Dorsolateral prefrontal cortex (tissue), 122 donors: ENCODE measurements at places on chromosomes 11 and 22.

DNA sequence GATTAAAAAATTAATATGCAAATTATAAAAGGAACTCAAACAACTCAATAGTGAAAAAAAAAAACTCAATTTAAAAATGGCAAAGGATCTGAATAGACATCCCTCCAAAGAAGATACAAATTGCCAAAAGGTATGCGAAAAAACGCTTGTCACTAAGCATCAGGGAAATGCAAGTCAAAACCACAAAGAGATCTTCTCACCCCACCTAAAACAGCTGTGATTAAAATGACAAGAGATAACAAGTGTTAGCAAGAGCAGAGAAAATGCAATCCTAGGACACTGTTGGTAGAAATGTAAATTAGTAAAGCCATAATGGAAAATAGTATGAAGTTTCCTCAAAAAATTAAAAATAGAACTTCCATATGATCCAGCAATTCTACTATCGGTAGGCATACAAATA is 166.3 kb upstream of the ZC3H12C start:
- DNase-seq: no peak

DNA sequence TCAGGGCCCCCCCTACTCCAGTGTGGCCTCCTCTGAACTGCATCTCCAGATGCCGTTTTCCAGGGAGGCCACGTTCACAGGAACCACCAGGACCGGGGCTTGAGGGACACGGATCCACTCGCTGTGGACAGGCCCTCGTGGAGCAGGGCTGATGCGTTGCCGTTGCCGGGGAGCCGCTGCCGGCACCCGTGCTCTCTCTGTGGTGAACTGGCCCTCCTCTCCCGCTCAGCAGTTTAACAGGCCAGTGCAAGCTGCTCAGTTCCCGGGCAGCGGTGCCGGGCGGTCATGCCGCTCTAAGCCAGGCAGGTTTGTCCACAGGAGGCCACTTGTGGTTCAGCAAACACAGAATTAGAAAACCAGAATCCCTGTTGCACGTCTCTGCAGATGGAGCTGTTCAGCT is 301.6 kb downstream of the TBC1D22A start:
- no peak for DNase-seq

- DNase-seq: no peak
Observed at GRCh38 chr22:23698673-23699235, 7.9 kb downstream of the RGL4 start.

DNA sequence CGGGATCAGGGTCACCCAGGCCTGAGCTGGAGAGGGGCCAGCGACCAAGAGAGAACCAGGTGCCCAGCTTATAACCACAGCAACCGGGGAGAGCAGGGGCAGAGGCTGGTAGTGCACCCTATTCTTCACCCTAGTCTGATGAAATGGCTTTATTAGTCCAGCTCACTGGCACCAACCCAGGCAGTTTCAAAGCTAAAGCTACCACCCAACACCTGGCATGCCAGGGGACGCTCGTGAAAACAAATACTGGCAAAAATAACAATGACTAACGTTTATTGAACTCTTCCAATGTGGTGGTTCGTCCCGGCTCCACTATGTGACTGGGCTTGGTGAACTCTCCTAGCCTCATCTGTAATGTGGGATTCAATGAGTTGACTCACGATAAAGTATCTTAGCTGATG is 30.6 kb downstream of the SCGB1A1 start:
- DNase-seq: no peak

DNA sequence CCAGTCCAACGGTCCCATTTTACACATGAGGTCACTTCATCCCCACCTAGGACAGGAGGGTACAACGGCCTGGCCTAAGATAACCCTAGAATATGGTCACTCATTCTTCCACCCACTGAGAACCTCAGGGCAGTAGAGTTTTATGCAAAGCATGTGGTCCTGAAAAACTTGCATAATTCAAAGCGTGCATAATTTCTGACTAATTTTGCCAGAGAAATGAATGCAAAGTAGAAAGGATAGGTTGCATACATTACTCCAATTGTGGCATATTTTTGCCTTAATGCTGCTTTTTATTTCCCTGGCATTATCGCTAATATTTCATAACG is 32.5 kb upstream of the SLC35C1 start:
- DNase-seq: no peak

DNA sequence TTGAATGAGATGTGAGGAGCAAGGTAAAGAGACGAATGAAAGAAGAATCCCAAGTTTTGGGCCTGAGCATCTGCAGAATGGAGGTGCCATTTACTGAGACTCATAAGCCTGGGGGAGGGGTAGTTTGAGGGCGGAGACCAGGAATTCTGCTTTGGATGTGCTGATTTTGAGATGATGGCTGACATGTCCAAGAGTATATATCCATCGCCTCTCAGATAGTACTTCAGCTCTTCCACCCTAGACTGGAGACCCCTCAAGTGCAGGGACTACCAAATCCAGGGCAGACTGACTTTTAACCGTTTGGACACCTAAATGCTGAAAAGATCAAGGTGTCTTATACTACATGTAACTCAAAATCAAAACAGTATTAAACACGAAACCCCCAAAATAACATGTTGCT is 1.3 kb upstream of the SDF2L1 start:
- no peak for DNase-seq

DNA sequence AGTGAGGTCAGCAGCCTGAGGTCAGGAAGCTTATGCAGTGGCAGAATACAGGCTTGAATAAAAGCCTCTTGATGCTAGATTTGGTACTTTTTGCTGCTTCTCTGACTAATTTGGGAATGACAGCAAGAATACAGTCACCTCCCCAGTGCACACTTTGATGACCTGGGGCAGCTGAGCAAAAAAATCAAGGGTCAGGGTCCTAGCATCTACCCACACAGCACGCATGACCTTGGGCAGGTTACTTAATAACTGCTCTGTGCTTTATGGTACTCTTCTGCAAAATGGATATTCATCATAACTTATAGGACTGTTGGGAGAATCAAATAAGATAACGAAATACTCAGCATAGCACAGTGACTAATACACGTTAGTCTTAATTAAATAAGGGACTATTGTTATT is 344.1 kb upstream of the SYN3 start:
- no peak for DNase-seq

DNA sequence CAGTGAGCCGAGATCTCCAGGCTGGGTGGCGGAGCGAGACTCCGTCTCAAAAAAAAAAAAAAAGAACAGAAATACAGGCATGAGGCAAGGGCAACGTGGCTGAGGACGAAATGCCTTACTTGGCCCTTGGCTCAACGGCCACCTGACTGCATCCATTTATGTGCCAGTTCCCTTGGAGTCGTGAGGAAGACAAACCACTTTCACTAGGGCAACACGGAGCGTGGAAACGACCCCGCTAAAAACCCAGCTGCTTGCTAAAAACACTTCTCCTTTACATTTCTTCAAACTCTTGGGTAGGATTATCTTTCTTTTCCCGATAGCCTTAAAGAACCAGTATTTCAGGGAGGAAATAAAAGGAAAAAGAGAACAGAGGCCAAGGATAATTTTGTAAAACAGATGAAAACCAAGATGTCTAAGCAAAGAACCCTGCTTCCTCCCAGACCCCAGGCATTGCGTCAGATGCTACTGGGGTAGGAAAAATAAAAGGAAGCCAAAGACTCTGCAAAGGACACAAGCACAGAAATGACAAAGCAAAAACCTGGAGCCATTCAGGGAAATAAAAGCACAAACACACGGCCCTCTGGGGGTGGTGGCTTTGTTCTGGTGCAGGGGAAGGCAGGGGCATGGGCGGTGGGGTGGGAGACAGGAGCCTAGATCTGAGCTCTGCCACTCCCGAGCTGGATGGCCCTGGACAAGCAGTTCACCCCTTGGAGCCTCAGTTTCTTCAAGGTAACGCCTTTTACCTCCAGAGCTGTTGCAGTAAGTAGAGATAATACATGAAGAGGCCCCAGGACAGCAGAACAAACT is 37.0 kb downstream of the PC start:
- no peak for DNase-seq

- no peak for DNase-seq
Observed at GRCh38 chr11:2534957-2535672, 90.3 kb downstream of the KCNQ1 start.

GRCh38 chr11:953512-953911 is 27.8 kb downstream of the AP2A2 start:
- no peak for DNase-seq

- no peak for DNase-seq
Observed at GRCh38 chr11:16261836-16262644, 94.3 kb downstream of the SOX6 start.

DNA sequence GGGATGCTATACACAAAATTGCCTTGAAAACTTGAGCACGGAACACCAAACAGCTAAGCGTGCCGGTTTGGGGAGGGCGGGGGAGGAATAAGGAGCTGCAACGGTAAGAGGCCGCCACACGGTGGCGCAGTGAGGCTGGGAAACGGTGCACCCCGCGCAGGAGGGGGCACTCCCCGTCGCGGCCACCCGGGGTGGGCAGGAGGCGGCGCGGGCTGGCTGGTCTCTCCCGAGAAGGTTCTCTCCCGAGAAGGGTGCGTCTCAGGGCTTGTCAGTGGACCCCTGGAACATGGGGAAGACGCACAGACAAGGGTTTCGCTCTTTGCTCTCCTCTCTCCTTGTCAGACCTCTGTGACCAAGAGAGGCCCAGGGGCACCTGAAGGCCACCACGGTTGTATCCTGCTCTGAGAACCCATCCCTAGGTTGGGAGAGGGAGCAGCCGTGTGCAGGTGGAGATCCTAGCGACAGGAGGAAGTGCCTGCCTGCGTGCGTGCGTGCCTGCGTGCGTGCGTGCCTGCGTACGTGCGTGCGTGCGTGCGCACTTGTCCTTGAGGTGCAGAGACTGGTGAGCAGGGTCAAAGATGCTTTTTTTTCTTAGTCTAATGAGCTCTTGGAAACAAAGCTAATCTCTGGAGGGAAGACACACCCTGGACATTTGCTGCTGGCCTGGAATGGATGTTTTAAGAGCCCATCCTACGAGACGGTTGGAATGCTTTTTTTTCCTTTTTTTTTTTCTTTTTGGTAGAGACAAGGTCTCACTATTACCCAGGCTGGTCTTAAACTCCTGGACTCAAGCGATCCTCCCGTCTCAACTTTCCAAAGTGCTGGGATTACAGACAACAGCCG is 18.1 kb upstream of the JAM3 start:
- peak; percentile 88 for DNase-seq

DNA sequence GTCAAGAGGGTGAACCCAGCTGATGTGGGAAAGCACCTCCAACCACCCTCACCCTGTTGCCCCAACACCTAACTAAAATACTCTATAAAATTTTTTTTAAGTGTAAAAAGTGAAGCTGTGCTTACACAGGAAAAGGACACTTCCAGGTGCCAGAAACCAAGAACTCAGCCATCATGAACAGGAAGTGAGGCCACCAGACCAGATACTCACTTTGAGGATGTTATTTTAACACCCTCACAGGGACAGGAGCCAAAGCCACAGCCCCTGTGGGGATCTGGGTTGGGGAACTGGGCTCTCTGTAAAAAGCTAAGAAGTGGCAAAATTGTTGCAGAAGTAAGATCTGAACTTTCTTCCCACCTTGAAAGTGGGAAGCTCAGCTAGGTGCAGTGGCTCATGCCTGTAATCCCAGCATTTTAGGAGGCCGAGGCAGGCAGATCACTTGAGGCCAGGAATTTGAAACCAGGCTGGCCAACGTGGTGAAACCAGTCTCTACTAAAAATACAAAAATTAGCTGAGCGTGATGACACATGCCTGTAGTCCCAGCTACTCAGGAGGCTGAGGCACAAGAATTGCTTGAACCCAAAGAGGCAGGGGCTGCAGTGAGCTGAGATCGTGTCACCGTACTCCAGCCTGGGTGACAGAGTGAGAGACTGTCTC is 3.8 kb downstream of the RSPH14 start:
- DNase-seq: no peak
